ENCODE measurements at places on chromosomes 1 and 21.

GRCh38 chr1:191460234-191460633, 698.0 kb upstream of the RGS18 start:
- no peak for DNase-seq

GRCh38 chr1:238892612-238893011, 493.8 kb upstream of the CHRM3 start:
- DNase-seq, result no peak

- DNase-seq, result no peak
Observed at GRCh38 chr1:38138498-38139233, 92.1 kb upstream of the POU3F1 start.

DNA sequence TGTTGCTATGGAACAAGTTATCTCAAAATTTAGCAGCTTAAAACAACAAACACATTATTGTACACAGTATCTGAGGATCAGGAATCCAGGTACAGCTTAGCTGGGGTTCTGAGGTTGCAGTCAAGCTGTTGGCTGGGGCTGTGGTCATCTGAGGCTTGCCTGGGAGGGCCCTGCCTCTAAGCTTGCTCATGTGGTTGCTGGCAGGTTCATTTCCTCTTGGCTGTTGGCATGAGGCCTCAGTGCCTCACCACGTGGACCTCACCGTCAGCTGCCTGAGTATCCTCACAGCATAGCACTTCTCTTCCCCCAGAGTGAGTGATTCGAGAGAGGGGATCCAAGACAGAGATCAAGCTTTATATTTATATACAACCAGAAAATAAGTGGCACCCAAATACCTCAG, 18.6 kb downstream of the NTPCR start:
- DNase-seq, result no peak

GRCh38 chr1:65459397-65459768, 38.9 kb downstream of the LEPR start:
- DNase-seq, result peak; percentile 16

DNA sequence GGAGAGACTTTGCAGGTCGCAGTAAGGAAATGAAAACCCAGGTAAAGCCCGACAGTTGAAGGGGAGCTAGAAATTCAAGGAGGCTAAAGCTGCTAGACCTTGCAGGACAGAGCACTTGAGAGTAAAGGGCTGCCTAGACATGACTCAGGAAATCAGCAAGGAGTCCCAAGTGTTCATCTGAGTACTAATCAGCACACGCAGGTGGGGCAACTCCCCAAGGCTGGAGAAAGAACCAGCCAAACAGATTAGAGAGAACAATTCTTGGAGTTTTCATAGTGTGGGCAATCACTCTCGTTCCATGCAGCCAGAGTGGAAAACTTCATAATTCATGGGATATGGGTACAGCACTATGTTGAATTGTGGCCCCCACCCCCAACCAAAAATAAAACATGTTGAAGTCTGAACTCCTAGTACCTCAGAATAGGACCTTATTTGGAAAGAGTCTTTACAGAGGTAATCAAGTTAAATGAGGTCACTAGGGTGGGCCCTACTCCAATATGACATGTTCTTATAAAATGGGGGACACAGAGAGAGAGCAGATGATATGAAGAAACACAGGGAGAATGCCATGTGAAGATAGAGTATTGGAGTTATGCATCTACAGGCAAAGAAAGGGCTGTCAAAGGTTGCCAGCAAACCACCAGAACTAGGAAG, 28.0 kb downstream of the SYDE2 start:
- DNase-seq, result no peak

DNA sequence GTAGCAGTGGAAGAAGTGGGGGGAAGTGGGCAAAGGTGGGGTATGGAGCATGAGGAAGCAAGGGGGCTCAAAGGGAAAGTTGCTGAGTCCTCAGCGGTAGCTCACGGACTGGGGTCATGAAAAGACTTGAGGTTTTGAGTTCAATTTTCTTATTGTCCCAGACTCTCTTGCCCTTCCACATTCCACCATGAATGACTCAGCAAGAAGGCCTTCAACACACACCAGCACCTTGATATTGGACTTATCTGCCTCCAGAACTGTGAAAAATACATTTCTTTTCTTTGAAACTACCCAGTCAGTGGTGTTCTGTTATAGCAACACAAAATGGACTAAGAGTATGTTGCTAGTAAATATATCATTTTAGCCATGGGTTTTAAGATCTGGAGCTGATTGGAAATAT, 17.3 kb upstream of the RHBDL2 start:
- no peak for DNase-seq

DNA sequence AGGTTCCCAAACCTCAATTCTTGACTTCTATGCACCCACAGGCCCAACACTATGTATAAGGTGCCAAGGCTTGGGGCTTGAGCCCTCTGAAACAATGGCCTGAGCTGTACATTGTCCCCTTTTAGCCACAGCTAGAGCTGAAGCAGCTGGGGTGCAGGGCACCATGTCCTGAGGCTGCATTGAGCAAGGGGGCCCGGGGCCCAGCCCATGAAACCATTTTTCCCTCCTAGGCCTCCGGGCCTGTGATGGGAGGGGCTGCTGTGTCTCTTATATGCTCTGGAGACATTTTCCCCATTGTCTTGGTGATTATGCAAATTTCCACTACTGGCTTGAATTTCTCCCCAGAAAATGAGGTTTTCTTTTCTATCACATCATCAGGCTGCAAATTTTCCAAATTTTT, 155.5 kb downstream of the FASLG start:
- DNase-seq, result no peak

DNA sequence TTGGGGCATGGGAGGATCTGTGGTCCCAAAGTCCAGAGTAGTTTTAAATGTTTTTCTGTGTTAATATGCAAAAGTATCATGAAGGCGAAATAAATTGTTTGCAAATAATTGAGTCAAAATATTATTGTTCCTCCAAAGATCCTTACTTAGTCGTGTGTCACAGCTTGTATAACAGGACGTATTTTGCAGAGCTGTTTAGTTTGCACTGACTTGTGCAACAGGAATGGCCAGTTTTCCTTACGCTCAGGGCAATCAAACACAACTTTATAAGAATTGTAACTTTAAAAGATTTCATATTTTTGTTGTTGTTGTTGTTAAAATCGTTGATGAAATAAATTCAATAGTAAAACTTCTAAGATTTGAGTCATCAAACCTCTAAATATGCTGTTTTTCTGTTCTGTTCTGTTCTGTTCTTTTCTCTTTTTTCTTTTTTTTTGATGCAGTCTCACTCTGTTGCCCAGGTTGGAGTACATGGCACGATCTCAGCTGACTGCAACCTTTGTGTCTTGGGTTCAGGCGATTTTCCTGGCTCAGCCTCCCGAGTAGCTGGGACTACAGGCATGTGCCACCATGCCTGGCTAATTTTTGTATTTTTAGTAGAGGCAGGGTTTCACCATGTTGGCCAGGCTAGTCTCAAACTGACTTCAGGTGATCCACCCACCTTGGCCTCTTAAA, 60.6 kb downstream of the UCK2 start:
- DNase-seq, result no peak

- DNase-seq, result no peak
Observed at GRCh38 chr1:25020173-25020845, 90.2 kb upstream of the RUNX3 start.

DNA sequence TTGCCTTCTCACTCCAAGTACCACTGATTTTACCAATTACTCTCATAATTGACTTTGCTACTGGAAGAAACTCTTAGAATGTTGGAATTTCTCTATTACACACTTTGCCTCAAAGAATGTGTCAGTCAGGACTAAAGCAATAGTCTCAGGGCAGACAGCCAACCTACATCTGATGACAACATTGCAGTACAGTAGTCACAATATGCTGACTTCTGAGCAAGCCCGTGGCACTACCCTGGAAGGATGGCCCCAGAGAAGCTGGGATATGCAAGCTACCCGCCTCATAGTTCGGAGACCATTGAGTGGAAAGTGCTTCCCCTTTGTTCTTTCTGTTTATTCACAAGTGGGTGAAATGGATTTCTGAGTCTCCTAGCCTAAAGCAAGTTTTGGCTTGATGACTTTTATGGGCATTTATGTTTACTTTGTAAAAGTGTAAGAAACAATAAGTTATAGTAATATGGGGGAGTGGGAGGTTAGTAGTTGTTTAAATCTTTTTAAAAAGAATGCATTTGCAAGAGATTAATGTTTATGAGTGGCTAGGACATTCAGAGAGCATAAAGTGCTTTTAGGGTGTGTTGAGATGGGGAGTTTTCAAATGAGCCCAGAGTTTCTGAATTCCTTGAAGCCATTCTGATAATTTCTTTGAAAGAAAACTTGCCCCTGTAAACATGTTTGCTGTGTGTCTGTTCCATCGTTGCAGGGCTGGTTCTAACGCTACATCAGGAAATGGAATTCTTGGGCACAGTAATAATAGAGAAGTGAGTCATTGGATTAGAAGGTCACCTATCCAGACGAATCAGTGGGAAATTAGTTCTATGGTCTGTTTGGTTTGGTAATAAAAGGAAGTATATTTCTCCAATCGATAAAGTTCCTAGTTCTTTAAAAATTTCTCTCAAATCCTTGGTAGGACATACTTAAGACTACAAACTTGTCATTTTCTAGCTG, 63.8 kb downstream of the LMO4 start:
- DNase-seq, result no peak

GRCh38 chr1:117818456-117818855, 111.0 kb downstream of the GDAP2 start:
- no peak for DNase-seq

GRCh38 chr1:16032388-16033102, 10.7 kb downstream of the CLCNKA start:
- peak; percentile 31 for DNase-seq

- peak; percentile 17 for DNase-seq
Observed at GRCh38 chr1:157580179-157580827, 17.6 kb downstream of the FCRL4 start.

DNA sequence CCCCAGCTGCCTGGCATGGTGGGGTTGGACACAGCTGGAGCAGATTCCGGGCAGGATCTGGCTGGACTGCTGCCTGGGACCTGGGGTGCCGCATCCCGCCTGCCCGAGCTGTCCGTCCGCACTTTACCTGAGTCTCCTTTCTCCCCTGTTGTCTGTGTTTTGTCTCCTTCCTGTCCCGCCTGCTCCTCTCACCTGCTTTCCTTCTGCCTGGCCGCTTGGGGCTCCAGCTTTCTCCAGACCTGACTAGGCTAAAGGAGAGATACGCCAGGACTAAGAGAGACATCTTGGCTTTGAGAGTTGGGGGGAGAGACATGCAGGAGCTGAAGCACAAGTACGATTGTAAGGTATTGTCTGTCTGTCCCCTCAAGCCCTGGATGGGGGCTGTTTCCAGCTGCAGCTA, 73.3 kb downstream of the ARHGEF10L start:
- no peak for DNase-seq

- peak; percentile 53 for DNase-seq
Observed at GRCh38 chr1:198788561-198789064, 149.8 kb downstream of the PTPRC start.

- no peak for DNase-seq
Observed at GRCh38 chr1:36122062-36123030, 2.7 kb downstream of the COL8A2 start.

GRCh38 chr1:42978317-42979035, 19.8 kb upstream of the SLC2A1 start:
- DNase-seq, result no peak

- DNase-seq, result no peak
Observed at GRCh38 chr1:211017075-211017718, 116.8 kb downstream of the KCNH1 start.

- no peak for DNase-seq
Observed at GRCh38 chr1:12145616-12146342, 21.0 kb upstream of the TNFRSF1B start.

DNA sequence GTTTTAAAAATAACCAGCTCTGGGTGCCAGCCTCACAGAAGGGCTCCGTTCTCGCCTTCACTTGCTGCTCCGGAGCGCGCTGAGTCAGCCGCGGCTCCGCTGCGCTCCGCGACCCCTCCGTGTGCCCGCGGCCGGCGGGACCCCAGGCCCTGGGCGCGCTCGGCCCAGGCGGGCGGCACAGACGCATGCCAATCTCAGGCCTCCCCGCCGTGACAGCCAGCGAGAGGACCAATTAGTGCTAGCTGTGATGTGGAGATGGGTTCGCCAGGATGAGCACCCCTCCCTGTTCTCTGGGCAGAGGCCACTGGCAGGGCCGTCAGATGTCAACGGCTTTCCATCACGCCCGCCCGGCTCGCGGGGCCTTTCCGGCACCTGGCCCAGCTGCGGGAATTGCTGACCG, 293.8 kb downstream of the SPATA17 start:
- DNase-seq, result no peak

DNA sequence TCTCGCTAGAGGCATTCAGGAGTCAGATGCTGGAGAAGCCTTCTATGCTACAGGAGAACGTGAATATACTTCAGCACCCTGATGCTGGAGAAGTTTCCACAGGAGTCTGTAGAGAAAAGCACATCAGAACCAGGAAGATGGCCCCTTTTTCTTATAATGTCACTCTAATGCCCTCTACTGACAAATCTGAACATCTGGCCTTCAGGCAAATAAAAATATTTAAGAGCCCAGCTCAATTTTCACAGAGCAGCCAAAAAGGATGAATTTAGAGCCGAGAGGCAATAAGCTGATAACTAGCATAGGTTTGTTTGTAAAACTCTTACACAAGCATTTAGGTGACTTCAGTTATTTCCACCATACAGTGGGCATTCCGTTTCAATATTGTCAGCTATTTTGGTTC, 3.8 kb upstream of the RRP15 start:
- no peak for DNase-seq

DNA sequence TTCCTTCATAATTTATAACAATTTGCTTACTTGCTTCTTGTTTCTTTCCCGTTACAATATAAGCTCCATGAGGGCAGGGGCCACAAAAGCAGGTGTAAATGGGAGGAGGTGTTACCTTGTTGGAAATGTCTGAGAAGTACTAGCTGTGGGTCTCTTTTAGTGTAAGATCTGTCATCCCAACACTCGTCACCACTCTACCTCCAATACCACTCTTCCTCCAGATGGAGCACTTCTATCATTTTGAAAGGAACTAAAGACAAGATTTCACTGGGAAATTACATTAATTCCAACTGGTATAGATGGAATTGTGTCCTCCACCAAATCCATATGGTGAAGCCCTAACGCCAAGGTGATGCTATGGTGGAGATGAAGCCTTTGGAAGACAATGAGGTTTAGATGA, 53.0 kb upstream of the CPLANE2 start:
- DNase-seq, result no peak

DNA sequence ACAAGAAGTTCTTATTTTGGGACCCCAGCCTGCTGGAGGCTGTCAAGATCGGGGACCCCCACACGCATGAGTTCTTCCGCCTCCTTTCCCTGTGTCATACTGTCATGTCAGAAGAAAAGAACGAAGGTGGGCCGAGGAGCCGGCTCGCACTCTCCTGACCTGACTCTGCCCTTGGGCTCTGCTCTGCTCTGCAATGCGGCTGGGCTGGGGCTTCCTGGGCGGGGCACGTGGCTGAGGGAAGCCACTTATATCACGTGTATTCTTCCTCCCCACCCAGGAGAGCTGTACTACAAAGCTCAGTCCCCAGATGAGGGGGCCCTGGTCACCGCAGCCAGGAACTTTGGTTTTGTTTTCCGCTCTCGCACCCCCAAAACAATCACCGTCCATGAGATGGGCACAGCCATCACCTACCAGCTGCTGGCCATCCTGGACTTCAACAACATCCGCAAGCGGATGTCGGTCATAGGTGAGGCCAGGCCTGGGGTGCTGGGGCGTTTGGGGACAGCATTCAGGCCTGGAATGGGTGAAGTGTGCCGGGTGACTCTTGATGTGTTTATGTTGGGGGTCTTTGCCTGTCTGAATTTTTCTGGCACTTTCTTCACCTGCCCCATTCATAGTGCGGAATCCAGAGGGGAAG, 17.6 kb downstream of the ATP8B2 start:
- DNase-seq, result no peak

GRCh38 chr1:67750691-67751054, 65.7 kb downstream of the GADD45A start:
- no peak for DNase-seq

- no peak for DNase-seq
Observed at GRCh38 chr1:178275049-178275448, 181.1 kb downstream of the RASAL2 start.

Data from GDM1 (cell line).